Stimulated activated CD8-positive, alpha-beta memory T cell treated with anti-CD3 and anti-CD28 coated beads, Interleukin-7, amount 100 ng/mL, for 1 hour (primary cell): ENCODE measurements at places on chromosomes 7 and 10.

- no peak for DNase-seq
Observed at GRCh38 chr10:16941870-16942269, 124.6 kb upstream of the RSU1 start.

DNA sequence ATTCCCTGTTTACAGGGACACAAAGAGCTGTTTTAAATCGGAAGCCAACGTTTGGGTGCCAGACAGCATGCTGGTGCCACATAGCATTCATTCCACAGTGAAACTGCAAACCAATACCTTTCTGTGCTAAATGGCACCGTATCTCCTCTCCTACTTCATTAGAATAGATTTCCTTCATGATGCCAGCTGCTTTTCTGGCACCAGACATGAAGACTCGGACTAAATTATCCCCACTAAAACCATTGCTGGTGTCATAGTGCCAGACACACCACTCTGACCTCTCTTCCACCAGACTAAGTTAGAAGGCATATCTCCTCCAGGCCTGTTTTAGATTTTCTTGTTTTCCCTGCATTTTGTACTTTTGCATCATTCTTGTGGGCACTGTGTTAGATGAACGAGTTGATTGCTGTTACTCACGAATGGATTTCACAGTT lies 155.1 kb downstream of the ETV1 start:
- DNase-seq: no peak

- DNase-seq: no peak
Observed at GRCh38 chr7:16758631-16759611, 5.4 kb downstream of the TSPAN13 start.

GRCh38 chr7:146176860-146177259 lies 60.3 kb downstream of the CNTNAP2 start:
- DNase-seq: no peak

DNA sequence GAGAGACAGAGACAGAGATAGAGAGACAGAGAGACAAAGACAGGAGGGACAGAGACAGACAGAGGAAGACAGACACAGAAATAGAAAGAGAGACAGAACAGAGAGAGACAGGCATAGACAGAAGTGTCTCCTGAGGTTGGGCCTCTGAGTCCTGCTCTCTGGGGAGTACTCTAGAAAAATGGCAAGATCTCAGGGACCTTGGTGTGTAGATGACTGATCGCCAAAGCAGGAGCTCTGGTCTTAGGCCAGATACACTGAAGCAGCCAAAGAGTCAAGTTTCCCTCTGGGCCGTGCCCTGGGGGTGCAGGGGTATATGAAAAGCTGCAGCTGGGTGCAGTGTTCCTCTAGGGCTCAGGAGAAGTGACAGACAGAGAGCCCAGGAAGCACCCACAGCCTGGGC lies 176.6 kb upstream of the TNS3 start:
- DNase-seq: no peak

DNA sequence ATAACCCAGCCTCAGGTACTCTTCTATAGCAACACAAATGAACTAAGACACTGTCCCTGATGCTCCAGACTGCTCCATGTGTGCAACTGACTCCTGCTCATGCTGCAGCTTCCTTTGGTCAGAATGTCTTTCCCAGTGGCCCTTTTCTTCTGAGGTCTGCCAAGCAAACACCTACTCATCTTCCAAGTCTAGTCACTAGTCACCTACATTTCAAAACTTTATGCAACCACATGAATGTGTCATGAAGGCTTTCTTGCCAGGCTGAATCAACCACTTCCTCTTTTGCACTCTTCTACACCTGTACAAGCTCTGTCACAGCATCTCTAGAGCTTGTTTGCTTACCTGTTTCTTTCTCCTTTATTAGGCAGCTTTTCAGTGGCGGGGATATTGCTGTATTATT lies 75.8 kb downstream of the LSMEM1 start:
- DNase-seq: no peak

- peak; percentile 36 for DNase-seq
Observed at GRCh38 chr7:98420966-98421612, 20.2 kb upstream of the BAIAP2L1 start.

- peak; percentile 20 for DNase-seq
Observed at GRCh38 chr10:94320285-94320914, 42.3 kb downstream of the NOC3L start.

GRCh38 chr7:42618651-42619360 lies 293.1 kb downstream of the C7orf25 start:
- DNase-seq: no peak

- no peak for DNase-seq
Observed at GRCh38 chr7:13411151-13411550, 578.3 kb downstream of the ETV1 start.

GRCh38 chr10:35129185-35129674 lies 2.6 kb downstream of the CREM start:
- DNase-seq: no peak
